Stimulated activated CD8-positive, alpha-beta memory T cell treated with anti-CD3 and anti-CD28 coated beads, Interleukin-4, amount 100 ng/mL, for 24 hours (primary cell): ENCODE measurements at places on chromosomes 11 and 22.

GRCh38 chr11:107139396-107139795, 121.1 kb upstream of the GUCY1A2 start:
- DNase-seq = no peak

GRCh38 chr11:105918600-105918999, 103.4 kb downstream of the MSANTD4 start:
- DNase-seq = no peak

GRCh38 chr22:43826142-43827002, 14.3 kb upstream of the EFCAB6 start:
- DNase-seq = no peak

DNA sequence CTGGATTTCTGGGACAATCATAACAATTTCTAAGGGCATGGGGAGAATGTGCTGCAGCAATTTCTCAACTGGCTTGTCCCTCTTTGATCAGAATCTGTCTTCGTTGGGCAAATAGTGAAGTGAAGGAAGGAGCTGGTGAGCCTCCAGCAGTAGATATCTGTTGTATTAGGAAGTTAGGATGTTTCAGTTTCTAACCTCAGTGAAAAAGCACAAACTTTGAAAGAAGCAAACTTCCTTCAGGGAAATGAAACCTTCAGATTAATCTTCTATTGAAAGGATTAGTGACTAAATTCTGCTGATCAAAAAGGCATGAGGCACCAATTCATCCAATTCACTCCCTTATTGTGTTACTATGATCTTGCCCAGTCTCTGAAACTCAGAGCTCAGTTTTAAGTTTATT, 24.3 kb downstream of the LMO2 start:
- DNase-seq = no peak

DNA sequence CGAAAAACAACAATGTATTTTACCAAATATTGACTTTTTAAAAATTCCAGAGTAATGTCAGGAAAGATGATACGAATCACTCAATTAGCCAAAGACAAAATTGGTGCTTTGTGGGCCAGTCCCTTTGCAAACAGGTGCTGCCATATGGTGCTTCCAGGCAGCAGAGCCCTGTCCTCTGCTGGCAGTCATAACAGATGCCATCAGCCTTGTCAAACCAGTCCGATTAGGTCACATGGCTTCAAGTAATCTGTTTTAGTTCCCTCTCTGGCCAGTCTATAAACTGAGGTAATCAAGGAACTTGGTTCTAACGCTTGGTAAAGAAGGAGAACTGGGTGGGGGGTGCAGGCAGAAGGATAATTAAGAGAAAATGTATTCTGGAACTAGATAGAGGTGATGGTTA, 49.1 kb upstream of the CAPRIN1 start:
- no peak for DNase-seq

GRCh38 chr11:45156741-45157140, 10.3 kb downstream of the PRDM11 start:
- no peak for DNase-seq

- DNase-seq = no peak
Observed at GRCh38 chr11:86999859-87000753, 37.6 kb upstream of the TMEM135 start.

DNA sequence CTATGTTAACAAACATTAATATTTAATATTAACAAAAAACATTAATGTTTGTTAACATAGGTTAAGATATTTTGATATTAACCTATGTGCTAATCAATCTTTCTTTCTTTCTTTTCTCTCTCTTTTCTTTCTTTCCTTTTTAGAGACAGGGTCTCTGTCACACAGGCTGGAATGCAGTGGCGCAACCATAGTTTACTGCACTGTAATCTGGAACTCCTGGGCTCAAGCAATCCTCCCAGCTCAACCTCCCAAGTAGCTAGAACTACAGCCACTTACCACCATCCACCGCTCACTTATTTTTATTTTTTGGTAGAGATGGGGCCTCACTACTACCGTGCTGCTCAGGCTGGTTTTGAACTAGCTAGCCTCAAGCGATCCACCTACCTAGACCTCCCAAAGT, 13.2 kb downstream of the SIK3 start:
- no peak for DNase-seq

DNA sequence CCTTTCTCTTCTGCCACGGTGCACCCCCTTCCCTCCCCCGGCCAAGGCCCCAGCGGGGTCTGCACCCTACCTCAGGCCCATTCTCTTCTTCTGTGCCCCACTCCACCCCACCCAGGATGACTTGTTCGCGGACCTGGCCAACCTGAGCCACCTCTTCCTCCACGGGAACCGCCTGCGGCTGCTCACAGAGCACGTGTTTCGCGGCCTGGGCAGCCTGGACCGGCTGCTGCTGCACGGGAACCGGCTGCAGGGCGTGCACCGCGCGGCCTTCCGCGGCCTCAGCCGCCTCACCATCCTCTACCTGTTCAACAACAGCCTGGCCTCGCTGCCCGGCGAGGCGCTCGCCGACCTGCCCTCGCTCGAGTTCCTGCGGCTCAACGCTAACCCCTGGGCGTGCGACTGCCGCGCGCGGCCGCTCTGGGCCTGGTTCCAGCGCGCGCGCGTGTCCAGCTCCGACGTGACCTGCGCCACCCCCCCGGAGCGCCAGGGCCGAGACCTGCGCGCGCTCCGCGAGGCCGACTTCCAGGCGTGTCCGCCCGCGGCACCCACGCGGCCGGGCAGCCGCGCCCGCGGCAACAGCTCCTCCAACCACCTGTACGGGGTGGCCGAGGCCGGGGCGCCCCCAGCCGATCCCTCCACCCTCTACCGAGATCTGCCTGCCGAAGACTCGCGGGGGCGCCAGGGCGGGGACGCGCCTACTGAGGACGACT, 15.9 kb downstream of the RTN4RL2 start:
- DNase-seq = peak; percentile 16

- no peak for DNase-seq
Observed at GRCh38 chr22:48179571-48180546, 1417.4 kb downstream of the TBC1D22A start.

- no peak for DNase-seq
Observed at GRCh38 chr11:19843079-19843478, 130.4 kb downstream of the NAV2 start.

GRCh38 chr22:19271856-19272535, 19.5 kb downstream of the CLTCL1 start:
- no peak for DNase-seq

DNA sequence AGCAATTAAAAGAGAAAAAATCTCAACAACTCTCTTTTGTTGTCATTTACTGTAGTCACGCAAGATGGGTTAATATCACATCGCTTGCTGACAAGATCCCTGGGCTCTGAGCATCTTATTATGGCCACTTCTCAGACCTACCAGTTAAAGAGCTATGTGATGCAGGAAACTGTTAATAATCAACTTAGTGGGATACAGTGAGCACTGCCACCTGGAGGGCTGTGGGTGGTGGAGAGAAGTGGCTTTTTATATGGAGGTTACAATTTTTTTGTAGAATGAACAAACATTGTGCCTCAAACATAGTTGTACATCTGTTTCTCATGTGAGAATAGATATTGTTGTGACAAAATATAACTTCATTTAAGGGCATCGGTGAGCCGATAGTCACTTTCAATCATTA, 181.0 kb downstream of the TENM4 start:
- no peak for DNase-seq

GRCh38 chr22:21780259-21780658, 44.7 kb upstream of the YPEL1 start:
- no peak for DNase-seq

- no peak for DNase-seq
Observed at GRCh38 chr11:1111545-1112212, 37.0 kb downstream of the MUC2 start.

- no peak for DNase-seq
Observed at GRCh38 chr22:25554689-25555088, 9.8 kb upstream of the GRK3 start.

- peak; percentile 17 for DNase-seq
Observed at GRCh38 chr22:46373921-46374662, 38.6 kb downstream of the TRMU start.

GRCh38 chr11:86743223-86744118, 56.9 kb upstream of the PRSS23 start:
- peak; percentile 15 for DNase-seq

DNA sequence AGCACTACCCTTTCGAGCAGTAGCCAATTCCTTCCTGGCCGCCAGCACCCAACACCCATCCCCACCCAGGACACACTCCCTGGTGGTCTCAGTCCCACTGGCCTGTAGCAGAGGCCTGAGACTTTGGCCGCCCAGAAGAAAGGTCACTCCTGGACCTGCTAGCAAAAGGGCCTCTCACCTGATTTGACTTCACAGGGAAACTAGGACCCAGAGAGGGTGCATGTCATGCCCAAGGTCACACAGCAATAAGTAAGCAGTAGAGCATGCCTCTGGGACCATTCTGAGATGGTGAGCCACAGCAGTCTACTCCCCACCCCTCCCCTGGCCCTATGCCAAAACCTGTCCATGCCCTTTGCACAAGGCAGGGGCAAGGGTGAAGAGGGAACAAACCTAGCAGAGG, 7.3 kb downstream of the ARRB1 start:
- no peak for DNase-seq

GRCh38 chr11:45834298-45834756, 12.9 kb upstream of the CRY2 start:
- no peak for DNase-seq

GRCh38 chr22:33255791-33256190, 197.6 kb upstream of the SYN3 start:
- no peak for DNase-seq

DNA sequence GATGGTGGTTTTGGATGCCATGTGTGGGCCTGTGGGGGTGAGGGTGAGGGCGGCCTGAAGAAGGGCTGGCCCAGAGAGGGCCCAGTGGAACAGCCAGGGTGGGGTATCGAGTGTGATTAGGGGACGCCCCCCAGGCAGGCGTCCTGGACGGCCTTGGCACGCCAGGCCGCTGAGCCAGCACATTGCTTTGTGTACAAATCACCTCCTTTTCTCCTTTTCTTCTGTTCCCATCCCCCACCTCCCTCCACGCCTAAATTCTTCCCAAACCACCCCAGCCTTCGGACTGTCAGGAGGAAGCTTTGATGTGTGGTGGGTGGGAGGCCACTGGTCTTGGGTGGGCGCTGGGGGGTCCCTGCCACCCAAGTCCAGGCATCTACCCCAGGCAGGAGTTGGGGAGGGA, 7.8 kb upstream of the CD248 start:
- no peak for DNase-seq

GRCh38 chr11:44927174-44927661, 23.5 kb downstream of the TP53I11 start:
- peak; percentile 36 for DNase-seq

- no peak for DNase-seq
Observed at GRCh38 chr22:33327348-33327860, 269.2 kb upstream of the SYN3 start.

DNA sequence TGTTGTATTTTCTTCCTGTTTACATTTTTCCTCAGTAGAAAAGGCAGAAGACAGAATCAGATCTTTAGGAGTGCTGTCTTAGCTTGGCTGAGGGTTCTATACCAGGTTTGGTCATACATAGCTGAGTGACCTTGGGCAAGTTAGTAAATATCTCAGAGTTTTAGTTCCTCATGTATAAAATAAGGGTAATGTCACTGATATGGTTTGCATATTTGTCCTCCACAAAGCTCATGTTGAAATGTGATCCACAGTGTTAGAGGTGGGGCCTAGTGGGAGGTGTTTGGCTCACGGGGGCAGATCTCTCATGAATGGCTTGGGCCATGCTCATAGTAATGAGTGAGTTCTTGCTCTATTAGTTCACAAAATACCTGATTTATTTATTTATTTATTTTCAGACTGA, 7.5 kb upstream of the HTR3A start:
- DNase-seq = no peak

GRCh38 chr11:10696468-10697322, 3.1 kb upstream of the IRAG1 start:
- no peak for DNase-seq

DNA sequence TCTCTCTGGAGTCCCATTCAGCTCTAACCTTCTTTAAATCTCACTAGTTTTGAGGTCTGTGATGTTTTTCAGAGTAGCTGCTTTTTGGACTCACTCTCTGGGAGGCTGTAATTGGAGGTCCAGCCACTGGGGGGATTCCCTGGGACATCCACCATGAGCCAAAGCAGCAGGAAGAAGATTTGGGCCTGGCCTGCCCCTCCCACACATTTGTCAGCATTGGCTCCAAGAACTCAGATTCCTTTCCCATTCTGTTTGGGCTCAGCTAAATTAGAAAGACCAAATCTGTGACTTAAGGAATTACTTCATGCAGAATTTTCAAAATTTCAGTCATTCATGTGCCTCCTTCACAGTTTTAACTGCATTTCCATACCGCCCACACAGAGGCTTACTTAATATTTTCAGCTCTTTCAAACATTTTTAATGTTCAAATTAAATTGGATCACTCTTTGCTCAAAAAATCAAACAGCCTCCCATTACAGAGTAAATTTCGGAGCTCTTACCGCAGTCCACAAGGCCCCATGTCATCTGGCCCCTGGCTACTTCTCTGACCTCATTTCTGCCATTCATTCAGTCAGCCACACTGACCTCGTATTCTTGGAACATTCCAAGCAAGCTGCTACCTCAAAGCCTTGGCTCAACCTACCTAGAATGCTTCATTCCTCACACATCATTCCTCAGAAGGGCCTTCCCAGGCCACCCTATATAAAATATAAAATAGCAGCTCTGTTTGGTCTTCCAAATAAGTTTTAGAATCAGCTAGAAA, 54.5 kb upstream of the RRAS2 start:
- no peak for DNase-seq

DNA sequence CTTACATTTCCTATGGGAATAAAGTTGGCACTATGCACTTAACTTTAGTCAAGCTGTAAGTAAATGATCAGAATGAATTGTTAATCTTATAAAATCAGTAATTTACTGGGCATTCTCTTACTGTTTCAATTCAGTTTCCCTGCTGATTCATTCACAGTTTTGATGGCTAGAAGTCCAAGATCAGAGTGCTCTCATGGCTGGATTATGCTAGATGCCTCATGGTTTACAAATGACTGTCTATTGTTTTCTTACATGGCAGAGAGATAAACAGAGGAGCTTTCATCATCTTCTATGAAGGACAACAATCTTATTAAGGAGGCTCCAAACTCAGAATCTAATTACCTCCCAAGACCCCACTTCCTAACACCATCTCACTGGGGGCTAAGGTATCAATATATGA, 135.1 kb upstream of the CARD18 start:
- DNase-seq = no peak

GRCh38 chr11:94928117-94928990, 45.0 kb downstream of the CWC15 start:
- DNase-seq = no peak
